ENCODE measurements at places on chromosomes 1 and 21.

- DNase-seq: no peak
Measured at GRCh38 chr1:228003461-228004330, 3.1 kb upstream of the WNT3A start.

- no peak for DNase-seq
Measured at GRCh38 chr1:60942896-60943638, 139.3 kb upstream of the NFIA start.

DNA sequence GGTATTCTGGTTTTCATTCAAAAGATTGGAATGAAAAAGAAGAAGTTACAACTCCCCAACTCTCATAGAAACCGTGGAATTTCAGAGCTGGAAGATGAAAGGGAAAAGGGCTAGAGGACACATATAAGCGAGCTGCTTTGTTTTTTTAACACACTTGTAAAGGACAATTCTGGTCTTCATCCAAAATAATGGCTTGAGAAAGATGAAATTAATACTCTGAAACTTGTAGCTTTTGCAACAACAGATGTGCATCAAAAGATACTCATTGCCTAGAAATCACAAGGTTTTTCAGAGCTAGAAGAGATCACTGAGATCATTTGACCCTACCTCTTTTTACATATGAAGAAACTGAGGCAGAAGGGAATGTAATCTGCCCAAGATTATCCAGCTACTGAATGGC is 25.6 kb downstream of the NR5A2 start:
- DNase-seq: no peak

DNA sequence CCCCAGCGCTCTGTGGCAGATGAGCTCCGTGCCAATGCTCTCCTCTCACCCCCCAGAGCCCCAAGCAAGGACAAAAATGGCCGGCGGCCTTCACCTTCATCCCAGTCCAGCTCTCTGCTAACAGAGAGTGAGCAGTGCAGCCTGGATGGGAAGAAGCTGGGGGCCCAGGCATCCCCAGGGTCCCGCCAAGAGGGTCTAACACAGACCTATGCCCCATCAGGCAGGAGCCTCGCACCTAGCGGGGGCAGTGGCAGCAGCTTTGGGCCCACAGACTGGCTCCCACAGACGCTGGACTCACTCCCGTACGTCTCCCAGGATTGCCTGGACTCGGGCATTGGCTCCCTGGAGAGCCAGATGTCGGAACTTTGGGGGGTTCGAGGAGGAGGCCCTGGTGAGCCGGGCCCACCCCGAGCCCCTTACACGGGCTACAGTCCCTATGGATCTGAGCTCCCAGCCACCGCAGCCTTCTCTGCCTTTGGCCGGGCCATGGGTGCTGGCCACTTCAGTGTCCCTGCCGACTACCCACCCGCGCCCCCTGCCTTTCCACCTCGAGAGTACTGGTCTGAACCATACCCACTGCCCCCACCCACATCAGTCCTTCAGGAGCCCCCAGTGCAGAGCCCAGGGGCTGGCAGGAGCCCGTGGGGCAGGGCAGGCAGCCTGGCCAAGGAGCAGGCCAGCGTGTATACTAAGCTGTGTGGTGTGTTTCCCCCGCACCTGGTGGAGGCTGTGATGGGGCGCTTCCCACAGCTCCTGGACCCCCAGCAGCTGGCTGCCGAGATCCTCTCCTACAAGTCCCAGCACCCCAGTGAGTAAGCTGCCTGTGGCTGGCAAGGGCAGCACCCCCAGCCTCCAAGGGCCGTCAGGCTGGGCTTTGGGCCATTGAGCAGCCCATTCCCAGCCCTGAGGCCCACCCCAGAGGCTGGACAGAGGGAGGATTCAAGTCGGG is 8.7 kb downstream of the ZC3H12A start:
- DNase-seq: no peak

- no peak for DNase-seq
Measured at GRCh38 chr1:179950651-179951050, 4.0 kb upstream of the CEP350 start.

DNA sequence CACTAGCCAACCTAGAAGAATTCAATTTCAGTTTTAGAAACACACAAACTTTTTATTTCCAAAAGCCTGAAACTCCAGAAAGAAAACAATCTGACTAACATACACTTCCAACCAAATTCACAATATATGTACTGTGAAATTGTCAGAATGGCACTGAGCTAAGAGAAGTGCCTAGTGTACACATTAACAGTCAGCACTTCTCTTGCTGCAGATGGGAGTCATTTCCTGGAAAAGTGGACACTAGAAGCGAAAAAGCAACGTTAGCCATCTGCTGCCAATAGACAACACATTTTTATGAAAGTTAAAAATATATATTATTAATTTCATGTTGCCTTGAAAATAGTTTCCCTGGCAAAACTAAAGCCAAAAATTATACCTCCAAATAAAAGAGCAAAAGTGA is 66.1 kb downstream of the EPS15 start:
- DNase-seq: no peak

GRCh38 chr1:181607524-181607923 is 124.2 kb downstream of the CACNA1E start:
- DNase-seq: no peak

DNA sequence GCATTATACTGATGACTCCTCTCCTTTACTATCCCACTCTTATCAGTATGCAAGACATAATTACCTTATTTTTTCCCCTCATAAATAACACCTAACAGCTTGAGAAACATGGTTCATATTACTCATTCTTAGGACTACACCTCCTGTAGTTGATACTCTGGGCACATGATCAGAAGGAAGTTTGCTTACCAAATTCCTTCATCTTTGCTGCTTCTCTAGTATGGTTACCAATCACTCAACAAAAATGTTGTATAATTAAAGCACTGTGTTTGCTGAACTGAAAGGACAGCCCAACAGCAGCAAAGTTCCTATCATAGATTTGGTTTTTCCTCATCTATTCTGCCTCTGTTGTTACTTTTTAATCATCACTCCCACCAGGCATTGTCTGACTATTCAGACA is 586.3 kb downstream of the LRRIQ3 start:
- DNase-seq: no peak

GRCh38 chr1:161227196-161227871 is 1.5 kb downstream of the TOMM40L start:
- DNase-seq: peak; percentile 81

GRCh38 chr1:33661811-33662454 is 189.5 kb downstream of the ZSCAN20 start:
- DNase-seq: no peak

- DNase-seq: no peak
Measured at GRCh38 chr1:177964336-177964735, 5.5 kb downstream of the SEC16B start.

DNA sequence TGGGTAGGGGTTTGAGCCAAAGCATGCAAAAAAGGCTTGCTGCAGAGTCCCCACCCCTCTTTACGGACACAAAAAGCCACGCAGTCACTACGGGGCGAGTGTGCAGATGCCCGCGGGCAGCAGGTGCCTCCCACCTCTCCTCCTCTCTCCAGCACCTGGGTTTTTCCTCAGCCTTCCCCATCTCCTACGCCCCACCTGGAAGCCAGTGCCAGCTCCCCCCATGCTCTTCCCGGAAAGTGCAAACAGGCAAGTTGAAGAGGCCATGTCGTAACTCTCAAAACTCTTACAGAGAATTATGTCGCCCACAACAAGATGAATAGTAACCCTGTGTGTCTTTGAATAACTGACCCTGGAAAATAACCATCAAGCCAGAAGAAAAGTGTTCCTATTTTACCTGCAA is 82.5 kb downstream of the PDE9A start:
- no peak for DNase-seq

DNA sequence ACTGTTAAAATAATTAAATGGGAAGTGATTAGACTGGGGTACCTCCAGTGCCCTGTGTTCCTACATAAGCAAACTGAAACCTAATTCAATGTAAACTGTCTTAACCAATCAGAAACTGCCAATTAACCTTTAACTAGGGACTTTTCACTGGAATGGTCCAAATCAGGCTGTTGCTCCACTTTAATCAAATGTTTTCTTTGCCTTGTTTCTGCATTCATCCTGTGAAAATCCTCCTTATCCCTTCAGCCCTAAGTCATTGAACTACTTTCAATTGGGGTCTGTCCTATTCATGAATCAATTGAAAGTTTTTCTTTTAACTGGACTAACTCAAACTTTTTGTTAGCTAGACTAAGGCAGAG is 5.1 kb upstream of the FUBP1 start:
- DNase-seq: no peak

DNA sequence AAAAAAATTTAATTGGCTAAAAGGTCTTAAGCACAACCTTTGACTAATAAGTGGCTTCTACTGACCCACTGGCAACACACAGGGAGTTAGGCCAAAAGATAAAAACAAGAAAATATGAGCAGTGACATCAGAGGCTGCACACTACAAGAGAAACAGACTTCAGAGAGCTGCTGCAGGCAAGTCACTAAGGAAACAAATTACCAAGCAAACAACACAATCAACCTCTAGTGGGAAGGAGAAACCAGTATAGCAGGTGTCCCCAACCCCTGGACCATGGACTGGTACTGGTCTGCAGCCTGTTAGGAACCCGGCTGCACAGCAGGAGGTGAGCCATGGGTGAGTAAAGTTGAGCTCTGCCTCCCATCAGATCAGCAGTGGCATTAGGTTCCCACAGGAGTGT is 20.8 kb upstream of the ENSA start:
- no peak for DNase-seq

DNA sequence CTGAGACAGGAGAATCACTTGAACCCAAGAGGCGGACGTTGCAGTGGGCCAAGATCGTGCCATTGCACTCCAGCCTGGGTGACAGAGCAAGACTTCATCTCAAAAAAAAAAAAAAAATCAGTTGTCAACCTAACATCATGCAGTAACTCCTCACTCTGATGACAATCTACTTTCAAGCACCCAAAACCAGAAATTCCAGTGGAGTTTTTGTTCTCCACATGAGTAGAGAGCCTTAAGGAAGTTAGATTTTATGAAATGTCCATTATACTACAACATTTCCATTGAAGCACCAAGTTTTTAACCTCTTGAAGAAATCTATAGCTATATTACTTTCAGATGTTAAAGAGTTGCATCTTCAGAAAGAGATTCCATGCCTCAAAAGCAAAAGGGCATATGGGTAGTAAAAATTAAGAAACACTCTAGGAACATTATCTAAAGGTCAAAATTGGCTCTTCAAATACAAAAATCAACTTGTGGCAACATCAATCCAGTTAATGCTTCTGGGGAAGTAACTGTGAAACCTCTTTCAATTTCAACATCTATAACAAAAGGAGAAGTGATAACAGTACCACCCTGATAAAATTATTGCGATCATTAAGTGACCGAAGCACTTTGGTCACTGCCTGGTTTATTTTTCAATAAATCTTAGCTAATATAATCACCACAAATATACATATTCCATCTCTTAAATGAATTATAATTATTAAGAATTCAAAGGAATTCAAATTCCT is 7.7 kb downstream of the LPGAT1 start:
- no peak for DNase-seq

DNA sequence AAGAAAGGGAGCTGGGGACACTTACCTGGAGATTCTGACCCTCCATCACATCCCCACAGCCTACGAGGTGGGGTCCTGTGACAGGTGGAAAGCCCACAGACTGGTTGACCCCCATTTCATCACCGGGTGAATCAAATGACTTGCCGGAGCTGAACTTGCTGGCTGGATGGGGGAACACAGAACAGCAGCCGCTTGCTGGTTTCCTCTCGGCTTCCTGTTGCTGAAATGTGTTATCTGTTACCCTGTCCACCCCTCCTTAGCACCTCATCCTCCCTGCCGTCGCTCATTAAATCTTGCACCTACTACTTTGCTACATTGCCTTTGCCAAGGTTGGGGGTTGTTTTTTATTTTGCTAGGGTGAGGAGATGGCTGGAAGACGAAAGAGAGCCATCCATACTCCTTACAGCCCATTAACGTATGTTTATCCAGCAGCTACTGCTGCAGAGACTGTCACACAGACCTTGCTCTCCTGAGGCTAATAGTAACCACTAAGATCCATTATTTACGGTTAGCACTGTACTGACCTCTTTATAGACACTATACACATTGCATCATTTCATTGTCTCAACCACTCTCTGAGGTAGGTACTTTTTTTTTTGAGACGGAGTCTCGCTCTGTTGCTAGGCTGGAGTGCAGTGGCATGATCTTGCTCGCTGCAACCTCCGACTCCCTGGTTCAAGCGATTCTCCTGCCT is 7.0 kb downstream of the PAFAH2 start:
- DNase-seq: peak; percentile 46

GRCh38 chr1:241947354-241947753 is 10.2 kb upstream of the BECN2 start:
- DNase-seq: no peak

- no peak for DNase-seq
Measured at GRCh38 chr1:38680801-38681510, 178.6 kb downstream of the RRAGC start.

GRCh38 chr1:53383136-53383870 is 55.4 kb upstream of the LRP8 start:
- no peak for DNase-seq

GRCh38 chr1:77424236-77424635 is 142.4 kb downstream of the AK5 start:
- DNase-seq: no peak

GRCh38 chr21:38148046-38148445 is 108.7 kb upstream of the KCNJ15 start:
- DNase-seq: no peak

DNA sequence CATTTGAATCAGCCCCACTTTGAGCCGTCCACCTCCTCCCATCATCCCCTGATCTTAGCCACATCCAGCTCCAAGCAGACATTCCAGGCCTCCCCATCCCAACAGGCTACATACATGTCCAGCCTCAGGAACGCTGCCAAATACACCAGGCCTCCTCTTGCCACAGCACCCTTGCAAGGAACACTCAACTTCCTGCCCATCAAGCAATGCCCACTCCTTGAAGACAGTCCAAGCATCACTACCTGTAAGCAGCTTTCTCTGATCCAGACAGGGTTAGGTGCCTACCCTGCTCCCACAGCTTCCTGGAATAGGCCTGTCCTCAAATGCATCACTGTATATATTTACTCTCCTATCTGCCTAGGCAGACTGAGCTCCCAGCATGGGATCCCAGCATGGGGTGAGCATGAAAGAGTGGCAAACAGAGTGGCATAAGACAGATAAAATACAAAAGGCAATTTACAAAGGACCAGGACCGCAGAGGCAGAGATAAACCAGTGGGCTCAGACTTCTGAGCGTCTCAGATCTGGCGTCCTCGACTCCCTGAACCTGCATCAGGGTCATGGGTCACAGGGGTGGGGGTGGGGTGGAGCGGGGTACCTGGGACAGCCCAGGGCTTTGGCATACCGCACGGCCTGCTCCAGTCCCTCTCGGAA is 816 bp downstream of the HYI start:
- DNase-seq: no peak

- DNase-seq: no peak
Measured at GRCh38 chr1:116487031-116487430, 83.8 kb downstream of the CD58 start.

- no peak for DNase-seq
Measured at GRCh38 chr1:88791192-88791591, 100.2 kb downstream of the GTF2B start.

GRCh38 chr1:238672262-238672661 is 714.1 kb upstream of the CHRM3 start:
- DNase-seq: no peak

GRCh38 chr1:203306089-203306964 is 1.0 kb downstream of the BTG2 start:
- peak; percentile 26 for DNase-seq

GRCh38 chr1:227166559-227166958 is 151.7 kb downstream of the CDC42BPA start:
- DNase-seq: no peak

GRCh38 chr1:7470904-7471638 is 300.0 kb upstream of the VAMP3 start:
- no peak for DNase-seq

- DNase-seq: no peak
Measured at GRCh38 chr21:33219954-33220353, 9.8 kb upstream of the IFNAR2 start.
